ENCODE measurements at places on chromosomes 6 and 20.

GRCh38 chr6:150813993-150814359 lies 51.5 kb upstream of the MTHFD1L start:
- H3K27me3 ChIP-seq = peaks cover 5% of the 10 kb centered on the region
- DNase-seq = no peak
- H3K27ac ChIP-seq = no peak overlapping the region
- peaks cover 37% of the 10 kb centered on the region for H3K4me1 ChIP-seq

- peaks cover 53% of the 10 kb centered on the region for H3K4me1 ChIP-seq
- DNase-seq = no peak
- H3K27ac ChIP-seq = no peak overlapping the region
- peaks cover 22% of the 10 kb centered on the region for H3K36me3 ChIP-seq
Observed at GRCh38 chr20:35660122-35660937, 4.4 kb downstream of the CPNE1 start.

DNA sequence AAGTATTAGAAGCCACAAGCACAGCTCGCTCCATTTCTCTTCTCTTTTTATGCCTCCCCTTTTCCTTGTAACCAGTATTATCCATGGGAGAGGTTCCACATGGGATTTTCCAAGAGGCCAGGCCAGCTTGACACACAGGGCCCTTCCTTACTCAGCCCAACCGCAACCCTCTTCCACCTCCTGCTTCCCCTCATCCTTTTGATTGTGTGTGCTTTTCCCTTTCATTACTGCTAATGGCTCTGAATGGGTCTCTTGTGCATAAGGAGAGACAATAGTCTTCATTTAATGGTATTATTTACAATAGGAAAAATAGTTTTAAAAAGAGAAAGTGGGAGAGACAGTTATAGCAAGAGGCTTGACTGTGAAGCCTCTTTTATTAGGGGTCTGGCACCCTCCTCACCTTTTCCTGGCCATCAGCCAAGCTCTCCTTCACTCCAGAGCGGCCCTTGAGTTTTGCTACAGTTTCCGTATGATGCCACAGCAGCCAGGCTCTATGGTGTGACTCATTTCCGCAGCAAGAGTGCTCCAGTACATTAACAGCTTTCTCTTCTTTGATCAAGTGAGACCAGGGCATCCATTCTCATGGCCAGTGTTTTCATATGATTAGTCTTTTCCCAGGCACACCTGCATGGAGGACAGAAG lies 579.5 kb downstream of the TFAP2B start:
- H3K4me3 ChIP-seq = no peak overlapping the region
- DNase-seq = no peak
- no peak overlapping the region for H3K27ac ChIP-seq
- H3K27me3 ChIP-seq = no peaks in the 10 kb centered on the region

GRCh38 chr6:5411414-5411813 lies 150.1 kb downstream of the FARS2 start:
- H3K36me3 ChIP-seq = no peaks in the 10 kb centered on the region
- H3K27ac ChIP-seq = no peak overlapping the region
- H3K4me1 ChIP-seq = no peaks in the 10 kb centered on the region

GRCh38 chr6:46410334-46410953 lies 80.8 kb downstream of the RCAN2 start:
- no peaks in the 10 kb centered on the region for H3K4me1 ChIP-seq
- no peak overlapping the region for H3K4me3 ChIP-seq
- DNase-seq = peak; percentile 30
- H3K27me3 ChIP-seq = peaks cover 1% of the 10 kb centered on the region

- H3K27me3 ChIP-seq = peaks cover 1% of the 10 kb centered on the region
- H3K36me3 ChIP-seq = peaks cover 5% of the 10 kb centered on the region
- H3K27ac ChIP-seq = no peak overlapping the region
Observed at GRCh38 chr6:149332602-149333265, 15.2 kb downstream of the TAB2 start.

DNA sequence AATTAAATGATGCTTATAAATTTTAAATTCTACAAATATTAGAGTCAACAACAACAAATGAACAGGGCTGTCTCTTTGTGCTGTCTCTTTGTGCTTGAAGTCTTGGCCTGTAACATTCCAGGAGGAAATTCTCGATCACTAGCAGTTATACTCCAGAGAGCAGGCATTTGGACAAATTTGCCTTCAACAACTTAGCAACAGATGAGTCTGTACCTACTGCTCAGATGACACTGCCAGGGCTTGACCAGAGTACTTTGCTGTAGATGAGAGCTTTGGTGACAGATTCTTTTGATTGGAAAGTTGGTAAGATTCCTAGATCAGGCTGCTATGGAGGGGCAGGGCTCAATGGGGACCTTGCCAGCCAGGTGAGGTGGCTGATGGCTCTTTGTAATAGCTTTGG lies 217.2 kb downstream of the GRM1 start:
- H3K36me3 ChIP-seq = no peaks in the 10 kb centered on the region
- H3K4me1 ChIP-seq = no peaks in the 10 kb centered on the region
- no peak overlapping the region for H3K4me3 ChIP-seq
- no peaks in the 10 kb centered on the region for H3K27me3 ChIP-seq
- DNase-seq = no peak
- no peak overlapping the region for H3K27ac ChIP-seq

GRCh38 chr20:58803533-58803932 lies 47.2 kb downstream of the GNAS-AS1 start:
- no peak for DNase-seq
- H3K27ac ChIP-seq = no peak overlapping the region
- no peaks in the 10 kb centered on the region for H3K4me1 ChIP-seq
- no peak overlapping the region for H3K4me3 ChIP-seq
- H3K27me3 ChIP-seq = peaks cover 57% of the 10 kb centered on the region

GRCh38 chr20:41726727-41727126 lies 108.5 kb upstream of the CHD6 start:
- peaks cover 12% of the 10 kb centered on the region for H3K27me3 ChIP-seq
- DNase-seq = no peak

DNA sequence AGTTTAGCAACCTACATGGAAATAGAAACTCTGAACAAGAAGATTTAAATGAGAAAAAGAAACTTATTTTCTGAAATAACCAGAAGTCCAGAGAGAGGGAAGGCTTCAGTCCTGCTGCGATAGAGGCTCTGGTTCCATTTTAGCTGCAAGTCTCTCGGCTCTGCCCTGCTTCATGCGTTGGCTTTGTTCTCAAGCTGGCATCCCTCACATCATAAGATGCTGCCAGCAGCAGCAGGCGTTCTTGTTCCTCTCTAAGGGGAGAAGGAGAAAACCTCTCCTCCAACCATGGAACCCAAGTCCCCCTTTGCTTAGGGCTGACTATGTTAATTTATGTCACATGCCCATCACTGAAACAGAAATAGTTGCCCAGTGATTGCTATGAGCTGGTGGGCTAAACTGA lies 46.4 kb upstream of the PMEPA1 start:
- no peaks in the 10 kb centered on the region for H3K4me1 ChIP-seq
- peaks cover 63% of the 10 kb centered on the region for H3K27me3 ChIP-seq
- no peaks in the 10 kb centered on the region for H3K36me3 ChIP-seq
- no peak overlapping the region for H3K27ac ChIP-seq

GRCh38 chr6:129645830-129646579 lies 64.0 kb downstream of the ARHGAP18 start:
- peak overlapping the region; percentile 89 for H3K27ac ChIP-seq
- peaks cover 17% of the 10 kb centered on the region for H3K36me3 ChIP-seq
- H3K27me3 ChIP-seq = no peaks in the 10 kb centered on the region
- H3K4me3 ChIP-seq = peak overlapping the region; percentile 56
- H3K4me1 ChIP-seq = peaks cover 79% of the 10 kb centered on the region
- no peak for DNase-seq

- no peak for DNase-seq
- H3K27me3 ChIP-seq = no peaks in the 10 kb centered on the region
- no peaks in the 10 kb centered on the region for H3K36me3 ChIP-seq
- no peaks in the 10 kb centered on the region for H3K4me1 ChIP-seq
- no peak overlapping the region for H3K4me3 ChIP-seq
Observed at GRCh38 chr6:6491761-6492160, 96.8 kb upstream of the LY86 start.

- no peak for DNase-seq
- H3K27me3 ChIP-seq = peaks cover 11% of the 10 kb centered on the region
- H3K27ac ChIP-seq = no peak overlapping the region
- no peak overlapping the region for H3K4me3 ChIP-seq
Observed at GRCh38 chr6:168270274-168271172, 49.1 kb downstream of the DACT2 start.

- no peaks in the 10 kb centered on the region for H3K4me1 ChIP-seq
- no peak overlapping the region for H3K27ac ChIP-seq
- no peak overlapping the region for H3K4me3 ChIP-seq
Observed at GRCh38 chr6:107637316-107638315, 147.7 kb downstream of the SOBP start.

DNA sequence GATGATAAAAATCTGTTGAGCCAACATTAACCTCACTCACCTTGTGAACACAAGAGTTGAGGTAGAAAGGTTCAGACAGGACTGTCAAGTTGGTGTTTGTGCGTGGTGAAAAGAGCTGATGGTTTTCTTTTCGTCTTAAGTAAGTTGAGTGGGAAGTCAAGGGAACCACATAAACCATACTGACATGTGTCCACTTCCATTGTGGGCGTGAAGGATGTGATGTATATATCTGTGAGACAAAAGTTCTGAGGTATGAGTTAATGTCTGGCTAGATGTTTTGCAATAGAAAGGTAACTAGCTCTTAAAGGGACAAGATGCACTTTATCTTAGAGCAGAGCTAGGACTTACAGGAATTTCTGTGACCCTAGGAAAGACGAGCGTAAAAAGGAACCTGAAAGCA lies 1272.1 kb upstream of the ADGRB3 start:
- H3K27me3 ChIP-seq = no peaks in the 10 kb centered on the region
- peaks cover 36% of the 10 kb centered on the region for H3K4me1 ChIP-seq
- H3K27ac ChIP-seq = no peak overlapping the region

- H3K4me3 ChIP-seq = no peak overlapping the region
- H3K27ac ChIP-seq = no peak overlapping the region
- H3K4me1 ChIP-seq = peaks cover 30% of the 10 kb centered on the region
- DNase-seq = no peak
- no peaks in the 10 kb centered on the region for H3K27me3 ChIP-seq
- H3K36me3 ChIP-seq = peaks cover 29% of the 10 kb centered on the region
Observed at GRCh38 chr6:38141085-38141484, 321.6 kb downstream of the ZFAND3 start.

- no peaks in the 10 kb centered on the region for H3K36me3 ChIP-seq
- no peak overlapping the region for H3K4me3 ChIP-seq
- no peak for DNase-seq
- no peaks in the 10 kb centered on the region for H3K27me3 ChIP-seq
- peaks cover 18% of the 10 kb centered on the region for H3K4me1 ChIP-seq
Observed at GRCh38 chr6:22007469-22007868, 289.4 kb downstream of the PRL start.

GRCh38 chr6:44050872-44051505 lies 76.3 kb downstream of the MRPL14 start:
- peak overlapping the region; percentile 71 for H3K27ac ChIP-seq
- H3K36me3 ChIP-seq = no peaks in the 10 kb centered on the region
- peaks cover 82% of the 10 kb centered on the region for H3K4me1 ChIP-seq
- no peak for DNase-seq

DNA sequence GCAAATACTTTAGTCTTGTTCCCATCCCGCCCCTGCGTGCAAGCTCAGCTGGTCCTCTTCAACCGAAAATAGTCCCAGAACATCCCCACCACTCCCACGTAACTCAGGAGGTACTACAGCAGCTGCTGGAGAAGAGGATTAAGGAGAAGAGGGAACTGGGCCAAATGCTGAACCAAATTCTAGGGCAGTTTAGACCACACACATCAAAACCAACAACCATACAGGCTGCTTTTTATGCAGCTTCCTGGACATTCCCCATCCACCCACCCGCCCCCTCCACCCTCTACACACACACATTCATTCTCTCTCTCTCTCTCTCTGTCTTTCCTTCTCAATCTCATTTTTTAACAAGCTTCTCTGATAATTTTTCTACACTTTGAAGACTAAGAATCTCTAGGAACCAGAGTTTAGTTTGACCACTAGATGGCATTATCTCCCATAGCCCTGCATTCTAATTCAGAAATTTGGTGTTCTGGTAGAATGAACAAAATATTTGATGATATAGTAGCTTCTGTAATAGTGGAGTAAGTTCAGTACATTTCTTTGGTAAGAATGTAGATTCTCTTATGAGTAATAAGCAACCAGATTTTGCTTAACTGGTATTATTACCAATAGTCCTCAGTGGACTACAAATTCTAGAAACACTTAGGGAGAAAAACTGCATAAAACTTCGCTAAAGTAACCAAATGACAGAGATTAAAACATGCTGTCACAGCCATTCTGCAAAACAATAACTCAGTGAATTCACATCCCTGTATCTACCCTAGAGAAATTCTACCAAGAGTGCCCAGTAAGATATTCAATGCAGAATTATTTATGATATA lies 52.1 kb upstream of the BEND6 start:
- H3K36me3 ChIP-seq = peaks cover 23% of the 10 kb centered on the region
- peak; percentile 66 for DNase-seq
- peak overlapping the region; percentile 51 for H3K27ac ChIP-seq

DNA sequence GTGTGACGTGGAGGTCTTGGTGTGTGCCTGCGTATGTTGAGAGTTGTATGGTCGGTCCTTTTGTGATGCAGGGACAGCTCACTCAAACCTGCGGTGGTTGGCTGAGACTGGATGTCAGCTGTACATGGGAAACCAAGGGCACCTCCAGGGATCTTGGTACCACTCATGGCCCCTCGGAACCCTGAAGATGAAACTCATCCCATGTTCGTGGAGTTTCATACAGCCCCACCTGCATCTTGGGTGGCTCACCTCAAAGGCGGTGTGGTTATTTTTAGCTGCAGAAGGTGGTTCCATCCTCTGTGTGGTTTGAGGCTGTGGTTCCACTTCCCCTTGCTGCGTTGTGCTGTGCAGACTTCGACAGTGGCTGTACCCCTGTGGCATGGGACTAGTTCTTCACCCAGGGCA lies 52.6 kb upstream of the SLC22A1 start:
- H3K4me1 ChIP-seq = no peaks in the 10 kb centered on the region
- H3K27me3 ChIP-seq = peaks cover 1% of the 10 kb centered on the region
- H3K36me3 ChIP-seq = peaks cover 26% of the 10 kb centered on the region
- H3K27ac ChIP-seq = no peak overlapping the region

DNA sequence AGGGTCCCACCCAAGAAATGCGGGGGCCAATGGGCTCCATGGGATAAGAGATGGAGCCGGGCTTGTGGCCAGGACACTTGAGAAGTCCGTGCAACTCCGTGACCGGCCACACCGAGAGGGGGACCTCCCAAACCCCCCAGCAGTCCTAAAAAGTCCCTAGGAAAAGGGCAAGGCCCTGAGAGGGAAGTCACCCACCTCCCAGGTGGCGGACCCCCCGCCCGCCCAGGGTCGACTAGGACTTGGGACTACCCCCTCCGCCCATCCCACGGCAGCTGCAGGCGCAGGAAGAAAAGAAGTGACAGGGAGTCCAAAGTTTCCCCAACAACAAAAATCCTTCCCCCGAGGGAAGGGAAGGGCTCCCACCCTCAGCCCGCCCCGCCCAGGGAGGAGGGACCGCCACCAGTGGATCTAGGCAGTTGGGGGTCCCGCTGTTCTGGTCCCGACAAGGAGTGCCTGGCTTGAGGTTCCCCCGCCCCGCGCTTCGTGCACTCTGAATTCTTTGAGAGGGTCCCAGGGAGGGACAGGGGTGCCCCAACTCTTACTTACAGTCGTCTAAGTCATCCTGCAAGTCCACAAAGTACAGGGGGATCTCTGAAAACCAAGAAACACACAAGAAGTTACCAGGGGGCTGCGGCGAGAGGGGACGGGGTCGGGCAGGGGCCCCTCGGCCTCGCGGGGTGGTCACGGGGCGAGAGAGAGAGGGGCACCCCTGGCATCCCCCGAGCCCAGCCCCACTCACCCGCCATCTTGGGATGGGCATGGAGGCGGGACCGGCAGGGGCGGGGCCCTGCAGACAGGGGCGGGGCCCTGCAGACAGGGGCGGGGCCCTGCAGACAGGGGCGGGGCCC lies 611 bp upstream of the RAB22A start:
- H3K27me3 ChIP-seq = no peaks in the 10 kb centered on the region
- no peak overlapping the region for H3K27ac ChIP-seq
- H3K4me3 ChIP-seq = peak overlapping the region; percentile 83
- DNase-seq = no peak
- H3K36me3 ChIP-seq = peaks cover 29% of the 10 kb centered on the region
